ENCODE measurements at places on chromosomes 6 and 20.

- DNase-seq = no peak
These were observed 35.5 kb upstream of the MAFB start for GRCh38 chr20:40724566-40724965.

DNA sequence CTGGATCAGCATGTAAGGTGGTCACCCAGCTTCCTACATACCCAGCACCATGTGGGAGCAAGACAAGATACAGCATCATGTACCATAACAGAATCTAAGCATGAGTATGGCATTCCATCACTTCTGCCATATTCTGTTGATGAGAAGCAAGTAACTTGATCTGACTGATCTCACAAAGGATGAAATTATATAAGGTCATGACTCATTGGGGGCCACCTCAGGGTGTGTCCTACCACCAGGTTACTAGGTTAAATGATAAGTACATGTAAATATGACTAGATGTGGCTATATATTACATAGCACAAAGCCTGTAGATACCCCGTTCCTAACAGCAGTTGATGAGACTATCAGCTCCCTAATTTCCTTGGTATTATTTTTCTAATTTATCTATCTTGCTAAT is 213.1 kb downstream of the DOK5 start:
- no peak for DNase-seq

DNA sequence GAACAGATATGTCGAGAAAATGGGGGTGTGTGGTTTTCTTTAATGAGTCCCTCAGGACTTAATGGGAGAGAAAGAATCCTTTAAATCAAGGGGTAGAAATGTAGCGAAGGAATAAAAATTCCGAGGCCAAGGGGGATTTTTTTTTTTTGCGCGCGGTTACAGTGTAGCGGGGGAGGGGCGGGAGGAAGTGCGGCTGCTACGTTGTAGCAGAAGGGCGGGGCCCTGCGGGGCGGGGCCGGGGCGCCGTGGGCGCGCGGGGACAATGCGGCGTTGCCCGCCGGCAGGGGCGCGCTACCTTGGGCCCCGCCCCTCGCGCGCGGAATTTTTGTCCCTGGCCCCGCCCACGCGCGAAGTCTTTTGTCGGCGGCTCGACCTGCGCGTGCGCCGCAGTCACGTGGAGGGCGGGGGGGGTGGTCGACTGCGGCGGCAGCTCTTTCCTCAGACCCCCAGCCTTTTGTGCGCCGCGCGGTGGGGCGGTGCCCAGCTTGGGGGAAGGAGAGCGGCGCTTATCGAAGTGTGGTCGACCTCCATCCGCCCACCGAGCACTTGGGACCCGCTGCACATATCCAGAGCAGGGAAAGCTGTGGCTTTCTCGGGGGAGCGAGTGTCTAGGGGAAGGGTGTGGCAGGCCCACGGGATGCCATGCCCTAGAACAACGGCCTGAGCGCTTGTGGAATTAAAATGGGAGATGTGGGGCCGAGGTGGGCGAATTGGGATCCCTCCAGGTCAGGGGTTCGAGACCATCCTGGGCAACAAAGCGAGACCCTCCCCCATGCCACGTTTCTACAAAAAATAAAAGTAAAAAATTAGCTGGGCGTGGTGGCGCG is 1.3 kb downstream of the TUBB start:
- DNase-seq = peak; percentile 97

GRCh38 chr6:6788394-6789032 is 200.0 kb downstream of the LY86 start:
- DNase-seq = no peak

- no peak for DNase-seq
These were observed 22.7 kb upstream of the MOCS1 start for GRCh38 chr6:39956936-39957335.

GRCh38 chr6:2116496-2116895 is 128.9 kb downstream of the GMDS start:
- no peak for DNase-seq

DNA sequence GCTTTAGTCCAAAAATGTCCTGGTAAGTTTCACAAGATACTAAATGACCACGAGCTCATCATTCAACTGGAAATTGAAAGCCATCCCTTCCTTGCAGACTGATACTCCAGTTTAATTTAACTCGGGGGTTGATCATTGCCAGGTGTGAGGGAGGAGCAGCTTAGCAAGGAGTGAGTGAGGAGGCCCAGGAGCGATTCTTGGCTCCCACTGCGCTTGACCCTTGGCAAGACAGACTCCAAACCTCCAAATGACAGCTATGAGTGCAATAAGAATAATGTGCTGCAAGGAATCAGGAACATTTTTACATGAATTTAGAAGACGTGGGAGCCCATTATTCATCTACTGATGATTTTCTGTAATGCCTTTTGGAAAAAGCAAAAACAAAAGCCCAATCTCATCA is 64.9 kb downstream of the LAMA4 start:
- DNase-seq = no peak

DNA sequence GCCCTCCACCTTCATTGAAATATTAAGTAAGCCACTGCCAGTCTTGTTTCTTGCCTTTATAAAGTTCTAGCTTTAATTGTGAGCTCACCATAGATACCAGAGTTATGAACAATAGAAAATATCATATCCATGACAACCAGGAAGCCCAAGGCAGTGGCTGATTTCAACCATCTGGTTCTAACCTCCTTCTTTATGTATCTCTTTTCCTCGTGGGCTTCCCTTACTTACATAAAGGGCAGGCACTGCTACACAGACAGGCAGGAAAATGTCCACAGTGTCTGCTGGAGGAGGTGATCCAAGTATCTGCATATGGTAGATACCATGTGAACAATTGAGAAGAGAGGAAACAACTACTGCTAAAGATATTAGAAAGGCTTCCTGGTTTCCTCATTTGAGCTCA is 65.2 kb upstream of the PRND start:
- DNase-seq = no peak

DNA sequence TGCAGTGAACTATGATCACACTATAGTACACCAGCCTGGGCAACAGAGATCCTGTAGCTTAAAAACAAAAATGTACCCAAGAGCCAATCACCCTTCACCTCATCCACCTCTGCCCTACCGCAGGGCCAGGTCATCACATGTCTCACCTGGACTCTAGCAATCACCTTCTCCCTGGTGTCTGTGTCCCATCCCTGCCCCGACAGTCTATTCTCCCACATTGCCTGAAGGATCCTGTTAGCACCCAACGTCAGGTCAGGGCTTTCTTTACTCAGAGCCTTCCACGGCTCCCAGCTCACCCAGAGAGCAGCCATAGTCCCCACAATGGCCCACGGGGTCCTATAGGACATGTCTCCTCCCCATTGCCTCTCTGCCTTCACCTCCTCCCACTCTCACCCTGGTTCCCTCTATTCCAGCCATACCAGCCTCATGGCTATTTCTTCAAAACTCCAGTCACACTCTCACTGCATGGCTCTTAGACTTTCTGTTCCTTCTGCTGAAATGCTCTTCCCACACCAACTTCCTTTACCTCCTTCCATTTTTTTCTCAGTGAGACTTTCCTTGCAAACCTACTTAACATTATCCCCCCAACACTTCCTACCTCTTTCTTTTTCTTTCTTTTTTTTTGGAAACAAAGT is 22.5 kb upstream of the ARFGEF2 start:
- no peak for DNase-seq

DNA sequence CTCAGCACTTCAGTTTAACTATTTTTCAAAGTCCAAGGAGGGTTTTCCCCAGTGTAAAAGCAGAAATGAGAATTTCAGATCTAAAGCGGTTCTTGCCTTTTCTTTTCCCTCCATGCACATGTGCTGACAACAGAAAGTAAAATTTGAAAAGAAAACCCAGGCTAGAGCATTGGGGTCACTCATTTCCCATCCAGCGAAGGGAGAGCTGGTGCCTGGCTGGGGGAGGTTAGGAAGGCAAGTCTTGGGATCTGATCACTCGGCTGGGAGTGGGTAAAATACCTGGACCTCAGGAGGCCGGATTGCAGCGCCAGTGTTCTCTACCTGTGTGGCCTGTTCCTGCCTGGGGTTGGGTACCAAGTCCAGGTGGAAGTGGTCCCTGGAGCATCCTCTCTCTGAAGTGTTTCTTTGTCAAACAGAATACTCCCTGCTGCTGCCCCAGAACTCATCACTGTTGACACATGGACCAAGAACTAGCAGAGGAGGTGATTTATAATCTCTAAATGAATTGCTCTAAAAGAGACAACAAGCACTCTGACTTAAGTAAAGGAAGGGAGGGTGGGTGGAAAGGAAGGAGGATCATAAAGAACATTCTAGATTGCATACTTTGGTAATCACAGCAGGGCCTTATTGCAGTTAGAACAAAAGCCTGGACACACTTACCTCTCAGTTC is 136.0 kb downstream of the MTHFD1L start:
- DNase-seq = no peak

GRCh38 chr6:111850295-111850937 is 22.8 kb downstream of the FYN start:
- no peak for DNase-seq

GRCh38 chr6:17691925-17692538 is 14.7 kb downstream of the NUP153 start:
- DNase-seq = no peak

DNA sequence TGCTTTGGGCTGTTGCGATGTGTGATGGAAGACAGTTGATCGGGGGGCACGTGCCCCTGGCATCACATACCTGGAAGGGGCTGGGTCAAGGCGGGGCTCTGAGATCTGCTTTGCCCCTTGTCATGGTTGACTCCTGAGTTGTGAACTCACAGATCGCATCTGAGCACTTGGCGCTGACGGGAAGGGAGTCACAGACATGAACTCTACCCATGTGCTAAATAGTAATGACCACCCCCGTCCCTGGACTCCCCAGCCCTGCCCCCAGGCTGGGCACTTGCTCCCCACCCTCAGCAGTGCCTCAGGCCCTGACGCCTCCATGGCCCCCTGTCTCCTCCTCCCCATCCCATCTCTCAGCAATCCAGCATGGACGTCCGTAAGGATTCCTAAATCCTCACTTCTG is 107.0 kb downstream of the SYNDIG1 start:
- no peak for DNase-seq

DNA sequence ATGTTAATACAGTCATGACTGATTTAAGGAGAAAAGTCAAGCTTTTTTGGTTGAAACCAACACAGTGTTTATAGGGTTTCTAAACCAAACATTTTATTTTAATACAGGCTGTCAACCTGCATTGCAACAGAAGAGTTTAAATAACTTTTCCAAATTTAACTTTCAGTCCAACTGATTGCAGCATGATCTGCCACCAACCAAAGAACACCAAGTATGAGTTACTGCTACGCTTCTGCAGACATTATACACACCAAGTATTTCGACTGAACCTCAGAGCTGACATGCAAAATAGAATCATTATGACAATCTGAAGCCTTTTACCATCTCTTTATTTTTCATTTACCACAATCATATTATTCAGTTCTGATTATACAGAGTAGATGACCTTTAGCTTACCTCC is 151.2 kb upstream of the DST start:
- DNase-seq = no peak

DNA sequence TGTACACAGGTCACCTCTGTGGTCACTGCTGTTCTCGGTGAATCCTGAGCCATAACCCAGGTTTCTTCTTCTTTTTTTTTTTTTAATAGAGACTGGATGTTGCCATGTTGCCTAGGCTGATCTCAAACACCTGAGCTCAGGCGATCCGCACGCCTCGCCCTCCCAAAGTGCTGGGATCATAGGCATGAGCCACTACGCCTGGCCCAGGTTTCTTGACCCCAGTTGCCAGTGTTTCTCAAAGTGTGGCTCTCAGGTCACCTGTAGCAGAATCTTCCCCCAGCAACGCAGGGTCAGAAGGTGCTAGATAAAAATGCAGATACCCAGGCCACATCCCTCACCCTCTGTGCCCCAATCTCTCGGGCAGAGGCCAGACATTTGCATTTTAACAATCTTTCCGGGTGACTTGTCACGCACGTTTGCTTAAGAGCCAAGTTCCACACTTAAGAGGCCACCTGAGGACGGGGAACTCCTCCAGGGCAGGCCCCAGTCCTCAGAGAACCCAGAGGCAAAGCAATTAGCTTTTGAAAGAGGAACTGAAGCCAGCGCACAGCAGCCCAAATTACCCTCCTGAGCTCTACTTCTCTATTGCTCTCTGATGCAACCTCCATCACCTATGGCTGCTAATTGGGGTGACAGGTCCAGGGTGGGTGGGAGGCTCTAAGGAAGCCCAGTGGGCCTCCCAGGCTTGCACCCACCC is 81.8 kb downstream of the NFATC2 start:
- no peak for DNase-seq

DNA sequence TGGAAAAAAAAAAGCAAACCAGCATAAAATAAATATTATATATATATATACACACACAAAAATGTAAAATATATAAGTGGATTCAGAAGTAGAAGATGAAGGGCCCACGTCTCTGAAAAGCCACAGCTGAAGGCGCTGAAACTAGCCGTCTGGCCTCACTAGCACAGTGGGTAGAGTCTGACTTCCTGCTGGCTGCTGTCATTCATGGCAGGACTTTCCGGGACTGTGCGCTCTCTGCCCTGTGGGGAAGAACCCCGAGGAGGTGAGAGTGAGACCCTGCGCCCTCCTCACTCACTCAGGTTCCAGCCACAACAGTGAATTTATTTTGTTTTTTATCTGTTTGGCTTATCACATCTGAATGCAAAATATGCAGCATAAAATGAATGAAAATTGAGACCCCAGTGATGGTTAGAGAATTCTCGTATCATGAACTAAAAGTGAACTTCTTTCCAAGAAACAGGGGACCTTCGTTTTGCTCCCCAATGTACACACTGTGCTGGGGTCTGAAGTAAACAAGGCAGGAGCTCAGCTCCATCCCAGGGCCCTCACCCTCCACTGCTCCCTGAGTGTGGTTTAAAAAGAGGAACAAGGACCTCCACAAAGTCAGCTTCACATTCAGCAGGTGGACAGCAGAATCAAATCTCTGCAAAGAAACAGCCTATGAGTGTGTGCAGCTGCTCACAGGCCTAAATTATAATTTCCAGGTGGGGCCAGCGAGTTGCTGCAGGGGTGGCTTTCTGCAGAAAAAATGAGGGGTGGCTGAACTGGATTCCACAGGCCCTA is 1.3 kb upstream of the RAMACL start:
- no peak for DNase-seq

DNA sequence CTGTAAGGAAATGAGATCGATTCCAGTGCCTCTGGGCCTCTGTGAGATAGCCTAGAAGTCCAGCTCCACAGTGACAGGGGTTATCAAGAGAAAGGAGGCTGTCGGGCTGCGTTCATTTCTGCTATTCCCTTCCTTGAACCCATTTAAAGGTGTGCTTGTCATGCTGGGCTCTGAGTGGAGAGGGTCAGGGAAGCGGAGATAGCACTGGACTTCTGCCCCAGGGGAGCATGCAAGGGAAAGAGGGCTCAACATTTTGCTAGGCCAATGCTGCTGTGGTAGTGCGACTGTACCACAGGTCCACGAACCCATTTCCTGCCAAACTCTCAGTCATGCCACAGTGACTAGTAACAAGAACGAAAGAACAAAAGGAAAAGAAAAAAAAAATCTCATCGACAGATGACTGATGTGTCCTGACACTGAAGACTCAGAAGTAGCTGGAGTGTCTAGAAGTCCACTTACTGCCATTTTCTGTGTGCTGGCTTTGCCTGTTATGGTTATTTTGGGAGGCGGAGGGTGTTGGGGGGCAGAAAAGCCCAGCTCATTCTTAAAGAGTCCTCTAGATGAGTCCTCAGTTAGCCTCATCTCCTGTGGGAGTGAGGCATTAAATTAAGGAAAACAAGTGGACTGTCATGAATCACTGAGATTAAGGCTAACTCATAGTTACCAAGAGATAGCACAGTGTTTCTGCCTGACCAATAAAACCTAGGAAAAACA is 8.1 kb downstream of the NEDD9 start:
- peak; percentile 30 for DNase-seq
